ENCODE measurements at places on chromosomes 12 and 14. TPM values are rescaled to one million over a fixed set of nuclear protein-coding genes. Genes with fewer than 3 reads are reported as not detected.

The TSHR gene
- polyA plus RNA-seq, result 0.07 TPM

The SERPINA10 gene
- not detected for polyA plus RNA-seq

The SSPN gene
- 21.5 TPM for polyA plus RNA-seq

The TBX3 gene
- polyA plus RNA-seq, result 13.9 TPM

The ITGA7 gene
- 288 TPM for polyA plus RNA-seq

The GRIP1 gene
- 2.3 TPM for polyA plus RNA-seq

The SIX1 gene
- polyA plus RNA-seq, result 0.14 TPM

The ESR2 gene
- polyA plus RNA-seq, result 0.11 TPM

The POLE2 gene
- polyA plus RNA-seq, result 0.81 TPM

The SLCO1B3 gene
- polyA plus RNA-seq, result not detected

The IKZF4 gene
- polyA plus RNA-seq, result 2.7 TPM

The PIWIL1 gene
- not detected for polyA plus RNA-seq

The MYF6 gene
- 0.11 TPM for polyA plus RNA-seq

The FAM181A gene
- polyA plus RNA-seq, result not detected

The FAIM2 gene
- polyA plus RNA-seq, result 37.4 TPM

The KCNMB4 gene
- 3.6 TPM for polyA plus RNA-seq

The TPCN1 gene
- polyA plus RNA-seq, result 43.1 TPM

The PMCH gene
- polyA plus RNA-seq, result not detected

Measured in right cardiac atrium (tissue), 5 donors.